ENCODE measurements at places on chromosomes 4 and X.
A peak's percentile ranks its signal among the peaks of the same experiment; 100 is the strongest.

- no peak for DNase-seq
These were observed 69.2 kb downstream of the GALNT7 start for GRCh38 chr4:173237762-173238161.

DNA sequence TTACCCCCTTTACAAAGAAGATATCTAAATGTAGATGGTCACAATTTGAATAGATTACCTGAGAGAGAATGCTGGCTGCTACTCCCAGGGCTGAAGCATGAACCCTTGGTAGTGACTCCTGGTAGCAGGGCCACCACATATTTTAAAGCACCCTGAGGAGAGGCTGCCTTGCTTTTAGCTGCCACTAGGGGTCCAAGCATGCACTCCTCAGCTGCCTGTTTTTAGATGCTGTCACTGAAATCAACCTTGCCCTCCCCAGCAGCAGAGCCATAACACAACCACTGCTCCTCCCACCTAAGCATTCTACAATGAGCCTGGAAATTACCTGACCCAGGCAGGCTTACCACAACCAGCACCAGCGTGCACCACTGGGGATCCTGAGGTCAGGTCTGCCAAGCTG, 850.9 kb downstream of the FAM133A start:
- DNase-seq = no peak

GRCh38 chrX:11197671-11198070, 86.5 kb downstream of the HCCS start:
- no peak for DNase-seq

DNA sequence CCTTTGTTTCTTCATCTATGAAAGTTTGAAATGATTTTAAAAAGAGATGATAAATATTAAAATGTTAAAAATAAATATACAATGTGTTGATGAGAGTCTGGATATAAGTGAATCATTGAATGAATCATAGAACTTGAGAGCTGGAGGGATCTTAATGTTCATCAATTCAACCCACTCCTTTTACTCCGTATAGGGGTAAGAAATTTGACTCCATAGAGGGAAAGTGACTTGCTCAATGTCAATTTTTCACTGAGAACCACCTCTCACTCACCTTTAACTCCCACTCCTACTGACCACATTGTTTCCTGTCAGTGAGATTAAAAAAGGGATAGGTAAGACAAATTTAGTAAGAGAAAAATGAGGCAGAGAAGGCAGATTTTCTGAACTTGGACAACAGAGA, 557.2 kb upstream of the GRIA3 start:
- DNase-seq = no peak

- DNase-seq = no peak
These were observed 99.8 kb upstream of the TEX13D start for GRCh38 chrX:124232523-124233201.

DNA sequence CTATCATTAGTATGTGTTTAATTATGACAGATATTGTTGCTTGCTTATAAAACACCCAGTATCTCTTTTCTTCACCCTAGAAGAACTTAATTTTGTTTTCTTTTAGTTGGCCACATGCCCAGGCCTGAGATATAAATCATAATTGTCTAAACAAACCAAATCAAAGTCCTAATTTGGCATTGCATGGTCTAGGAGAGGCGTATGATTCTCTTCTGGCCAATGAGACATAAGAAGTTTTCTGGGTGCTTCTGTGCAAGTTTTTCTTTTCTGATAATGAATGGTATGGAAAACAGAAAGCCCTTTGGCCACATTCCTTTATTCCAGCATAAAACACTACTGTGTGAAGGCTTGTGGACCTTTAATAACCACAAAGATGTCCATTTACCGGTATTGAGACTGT, 192.9 kb upstream of the CTSO start:
- DNase-seq = no peak

GRCh38 chrX:39592776-39593175, 505.0 kb downstream of the BCOR start:
- no peak for DNase-seq

DNA sequence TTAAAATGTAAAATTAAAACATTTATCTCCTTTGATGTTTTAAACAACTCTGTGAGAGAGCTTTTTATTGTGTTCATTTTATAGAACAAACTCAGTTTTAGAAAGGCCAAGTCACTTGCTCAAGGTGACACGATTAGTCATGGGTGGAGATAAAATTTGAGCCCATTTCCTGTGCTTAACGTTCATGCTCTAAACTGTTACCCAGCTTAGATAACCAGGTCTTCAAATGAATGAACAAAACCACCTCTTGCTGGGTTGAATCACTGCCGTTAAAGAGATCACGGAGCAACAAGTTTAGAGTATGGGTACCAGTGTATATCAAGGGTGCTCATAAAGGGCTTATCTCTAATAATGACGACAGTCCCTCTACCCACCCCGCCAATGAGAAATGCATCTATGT, 10.2 kb upstream of the CASK start:
- DNase-seq = no peak

- no peak for DNase-seq
These were observed 11.4 kb upstream of the NKRF start for GRCh38 chrX:119617517-119618164.

- peak; percentile 28 for DNase-seq
These were observed 6.3 kb downstream of the KLF3 start for GRCh38 chr4:38670109-38670901.

GRCh38 chrX:71949844-71950445, 39.3 kb downstream of the NHSL2 start:
- DNase-seq = no peak

DNA sequence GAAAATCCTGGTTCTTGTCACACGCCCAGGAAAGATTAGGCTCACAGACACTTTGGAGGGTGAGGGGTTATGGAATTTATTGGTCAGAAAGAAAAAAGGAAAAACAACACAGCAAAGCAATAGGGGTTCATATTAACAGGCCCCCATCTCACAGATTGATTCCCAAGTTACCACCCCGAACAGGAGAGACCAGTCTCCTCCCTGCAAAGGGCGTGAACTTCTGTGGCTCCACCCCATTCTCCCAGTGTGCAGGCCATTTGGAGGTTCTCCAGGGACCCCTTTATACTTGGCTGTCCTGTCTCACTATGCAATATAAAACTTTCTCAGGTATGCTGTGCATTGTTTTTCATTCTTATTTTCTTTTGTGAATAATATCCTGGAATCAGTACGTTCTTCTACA, 7.4 kb downstream of the FGF2 start:
- no peak for DNase-seq

DNA sequence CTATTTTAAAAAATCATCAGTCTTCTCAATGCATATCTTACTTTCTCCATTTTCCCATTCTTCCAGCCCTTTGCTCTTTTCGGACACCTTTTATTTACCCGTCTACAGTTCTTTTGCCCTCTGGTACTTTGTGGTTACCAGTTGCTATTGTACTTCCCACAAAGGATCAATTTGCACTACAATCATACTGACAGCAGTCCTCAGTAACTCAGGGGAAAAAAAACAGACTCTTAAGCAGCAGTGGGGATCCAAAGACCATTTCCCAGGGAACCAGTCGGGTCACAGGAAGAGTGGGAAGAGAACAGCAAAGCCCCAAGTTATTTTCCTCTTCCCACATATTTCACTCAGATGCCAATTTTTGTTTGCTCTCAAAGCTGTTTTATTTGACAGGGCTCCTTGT, 23.1 kb downstream of the DMD start:
- no peak for DNase-seq

GRCh38 chr4:41305476-41305875, 48.7 kb downstream of the UCHL1 start:
- no peak for DNase-seq

DNA sequence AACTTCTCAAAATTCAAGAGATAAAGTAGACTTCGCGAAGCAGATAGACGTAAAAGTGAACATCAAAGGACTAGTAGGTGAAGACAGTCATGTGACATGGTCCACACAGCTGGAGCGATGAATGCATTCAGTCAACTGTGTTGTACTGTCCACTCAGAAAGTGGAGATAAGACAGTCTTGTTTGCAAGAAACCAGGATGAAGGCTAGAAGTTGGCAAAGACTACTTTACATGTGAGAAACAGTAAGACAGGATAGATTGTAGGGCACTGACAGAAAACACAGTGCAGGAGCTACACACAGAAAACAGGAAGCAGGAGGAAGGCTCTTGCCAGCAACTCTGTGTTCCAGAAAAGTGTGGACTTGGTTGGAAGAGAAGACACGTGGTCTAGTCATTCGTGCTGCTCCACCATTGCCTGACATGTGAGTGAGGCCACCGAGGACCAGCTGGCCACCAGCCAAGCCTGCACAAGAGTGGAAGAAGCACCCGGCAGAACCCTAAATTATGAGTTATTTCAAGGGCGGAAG, 78.9 kb downstream of the FAT1 start:
- DNase-seq = no peak

DNA sequence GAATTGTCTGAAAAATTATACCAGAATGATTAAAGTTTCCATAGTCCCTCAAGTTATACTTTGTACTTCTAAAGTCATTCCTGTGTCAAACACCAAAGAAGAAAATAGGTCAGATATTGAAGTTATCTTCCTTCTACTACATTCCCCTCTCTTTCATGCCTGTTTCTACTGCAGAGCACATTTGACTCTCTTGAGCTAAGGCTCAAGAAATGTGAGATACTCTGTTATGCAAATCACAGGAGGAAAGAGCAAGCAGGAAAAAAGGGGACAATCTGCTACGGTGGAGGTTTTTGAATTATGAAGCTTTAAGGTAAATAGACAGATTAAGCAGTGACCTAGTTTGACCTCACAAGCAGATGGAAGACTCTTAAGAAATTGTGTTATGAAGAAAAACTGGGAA, 198.9 kb upstream of the LDB2 start:
- no peak for DNase-seq

- DNase-seq = no peak
These were observed 14.1 kb downstream of the ENPEP start for GRCh38 chr4:110489901-110490508.

DNA sequence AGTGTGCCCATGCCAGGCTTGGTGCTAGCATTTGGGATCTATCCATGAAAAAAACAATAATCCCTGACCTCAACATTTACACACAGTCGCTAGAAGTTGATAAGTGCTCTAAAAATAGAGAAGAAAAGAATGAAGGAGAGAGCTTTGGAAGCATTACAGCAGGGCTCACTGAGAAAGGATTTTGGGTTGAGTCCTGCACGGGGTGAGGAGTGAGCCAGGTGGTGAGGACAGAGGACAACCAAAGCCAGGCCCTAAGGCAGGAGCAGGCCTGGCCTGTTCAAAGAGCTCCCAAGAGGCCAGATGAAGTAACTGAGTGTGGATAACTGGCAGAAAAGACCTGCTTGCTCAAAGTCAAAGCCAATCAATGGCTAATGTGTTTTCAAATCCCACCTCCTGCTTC, 20.7 kb upstream of the PROM1 start:
- no peak for DNase-seq

GRCh38 chr4:102775805-102776204, 15.0 kb upstream of the MANBA start:
- no peak for DNase-seq

DNA sequence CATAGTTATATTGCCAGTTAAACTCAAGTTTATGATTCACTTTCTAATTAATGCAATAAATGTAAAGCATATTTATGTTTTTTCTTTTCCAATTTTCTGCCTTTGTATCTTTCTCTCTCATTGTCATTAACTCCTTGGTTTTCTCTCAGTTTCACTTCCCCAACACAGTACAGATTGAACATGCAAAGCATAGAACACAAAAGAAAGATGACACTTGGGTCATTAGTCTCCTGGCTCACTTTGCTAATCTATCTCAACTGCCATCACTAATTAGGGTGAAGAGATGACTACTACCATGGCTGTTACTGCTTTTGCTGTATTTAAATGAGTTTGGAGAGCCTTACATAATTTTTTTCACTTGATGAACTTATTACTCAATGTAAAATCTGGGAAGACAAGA, 12.3 kb upstream of the NAA11 start:
- no peak for DNase-seq

- no peak for DNase-seq
These were observed 77.5 kb downstream of the HHIP start for GRCh38 chr4:144723471-144723870.

GRCh38 chr4:157075811-157076577, at the start of gene GLRB:
Gene GLRB (plus strand): TSS chr4:157076150. CDS start chr4:157078025, 1,875 bp downstream.
- no peak for DNase-seq

DNA sequence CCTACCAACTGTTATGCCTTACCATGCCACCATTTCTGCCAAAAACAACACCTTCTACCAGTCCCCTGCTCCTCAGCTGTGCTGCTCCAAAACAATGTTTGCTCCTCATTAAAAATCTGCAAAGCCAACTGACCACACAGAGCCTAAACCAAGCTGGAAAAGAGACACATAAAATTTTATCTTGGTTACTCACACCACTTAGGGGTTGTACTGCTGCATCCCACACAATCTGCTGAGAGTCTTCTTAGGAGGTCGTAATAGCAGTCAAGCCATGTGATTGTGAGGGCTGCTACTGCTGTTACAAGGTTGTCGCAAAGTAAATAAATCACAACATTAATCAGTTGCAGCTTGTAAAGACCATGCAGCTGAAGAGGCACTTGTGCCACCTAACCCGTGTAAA, 607.4 kb upstream of the FAM241A start:
- no peak for DNase-seq

- DNase-seq = no peak
These were observed 1.9 kb downstream of the MYL5 start for GRCh38 chr4:675980-676870.

DNA sequence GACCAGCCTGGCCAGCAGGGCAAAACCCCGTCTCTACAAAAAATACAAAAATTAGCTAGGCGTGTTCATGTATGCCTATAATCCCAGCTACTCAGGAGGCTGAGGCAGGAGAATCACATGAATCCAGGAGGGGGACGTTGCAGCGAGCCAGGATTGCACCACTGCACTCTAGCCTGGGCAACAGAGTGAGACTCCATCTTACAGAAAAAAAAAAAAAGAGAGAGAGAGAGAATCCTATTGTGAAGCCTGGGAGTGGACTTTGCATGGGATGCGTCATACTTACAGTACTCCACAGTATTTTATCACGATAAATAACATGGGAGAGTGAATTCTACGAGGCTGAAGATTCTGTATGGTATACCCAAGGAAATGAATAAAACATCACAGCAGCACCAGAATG, 139.6 kb downstream of the AASDH start:
- DNase-seq = no peak

DNA sequence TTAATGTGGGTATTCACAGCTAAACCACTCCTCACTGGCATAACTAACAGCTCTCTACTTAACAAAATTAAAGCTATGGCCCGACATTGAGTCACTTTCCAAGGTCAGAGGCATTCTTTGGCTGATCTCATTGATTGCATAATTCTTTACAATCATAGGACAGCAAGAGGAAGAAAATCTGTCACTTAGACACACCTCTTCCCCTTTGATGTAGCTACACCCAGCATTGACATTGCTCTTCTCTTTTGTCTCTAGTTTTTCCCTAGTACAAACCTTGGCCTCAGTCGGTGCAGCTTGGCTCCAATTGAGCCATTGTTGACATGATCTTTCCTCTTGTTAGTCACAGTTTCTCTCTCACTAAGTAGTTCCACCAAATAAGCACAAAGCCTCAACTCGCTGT, 313.3 kb upstream of the ACTRT1 start:
- no peak for DNase-seq

GRCh38 chrX:39144956-39145355, 343.7 kb downstream of the MID1IP1 start:
- no peak for DNase-seq

Measured in colonic mucosa (tissue), 4 donors.